ENCODE measurements at places on chromosomes 2 and 18.

DNA sequence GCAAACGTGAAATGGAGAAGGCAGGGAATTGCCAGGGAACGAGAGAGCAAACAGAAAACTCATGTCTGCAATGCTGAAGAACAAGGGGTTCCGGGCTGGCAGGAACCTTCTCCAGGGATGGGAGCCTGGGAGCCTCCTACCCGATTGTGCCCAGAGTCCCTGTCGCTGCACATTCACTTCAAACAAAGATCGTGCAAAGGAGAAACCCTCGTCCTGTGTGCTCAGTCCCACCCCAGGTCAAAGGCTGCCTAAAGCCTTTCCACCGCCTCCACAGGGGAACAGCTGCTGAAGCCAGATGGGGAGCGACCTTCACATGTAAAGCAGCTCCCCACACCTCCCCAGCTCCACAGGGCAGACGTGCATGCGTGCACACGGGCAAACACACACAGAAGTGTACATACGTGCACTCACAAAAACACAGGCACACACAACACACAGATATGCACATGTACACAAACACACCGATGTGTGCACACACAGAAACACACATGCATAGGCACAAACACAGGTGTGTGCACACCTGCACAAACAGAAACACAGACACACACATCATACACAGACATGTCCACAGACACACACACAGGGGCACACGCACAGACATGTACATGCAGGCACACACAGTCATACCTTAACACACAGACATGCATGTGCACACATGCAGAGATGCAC lies 460.1 kb upstream of the SALL3 start:
- no peak for DNase-seq

DNA sequence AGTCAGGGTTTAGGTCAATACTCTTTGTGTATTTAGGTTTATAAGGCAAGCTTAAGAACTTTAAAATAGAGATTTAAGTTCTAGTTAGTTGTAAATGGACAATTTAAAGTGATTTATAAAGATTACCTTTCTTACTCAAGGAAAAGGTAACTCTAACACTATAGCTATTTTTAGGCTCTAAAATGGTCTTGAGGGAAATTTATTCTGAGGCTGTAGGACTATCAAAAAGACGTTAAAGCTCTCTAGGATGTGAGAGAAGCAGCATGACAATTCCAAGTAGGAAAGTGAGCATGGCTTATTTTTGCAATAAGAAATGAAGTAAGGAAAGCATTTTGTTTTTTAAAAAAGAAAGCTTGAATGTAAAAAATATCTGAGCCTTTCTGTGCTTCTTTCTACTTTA lies 78.1 kb downstream of the ZDBF2 start:
- no peak for DNase-seq

GRCh38 chr2:148681443-148681842 lies 36.9 kb downstream of the EPC2 start:
- no peak for DNase-seq

- DNase-seq, result no peak
Measured at GRCh38 chr18:8121942-8122480, 487.2 kb upstream of the RAB12 start.

DNA sequence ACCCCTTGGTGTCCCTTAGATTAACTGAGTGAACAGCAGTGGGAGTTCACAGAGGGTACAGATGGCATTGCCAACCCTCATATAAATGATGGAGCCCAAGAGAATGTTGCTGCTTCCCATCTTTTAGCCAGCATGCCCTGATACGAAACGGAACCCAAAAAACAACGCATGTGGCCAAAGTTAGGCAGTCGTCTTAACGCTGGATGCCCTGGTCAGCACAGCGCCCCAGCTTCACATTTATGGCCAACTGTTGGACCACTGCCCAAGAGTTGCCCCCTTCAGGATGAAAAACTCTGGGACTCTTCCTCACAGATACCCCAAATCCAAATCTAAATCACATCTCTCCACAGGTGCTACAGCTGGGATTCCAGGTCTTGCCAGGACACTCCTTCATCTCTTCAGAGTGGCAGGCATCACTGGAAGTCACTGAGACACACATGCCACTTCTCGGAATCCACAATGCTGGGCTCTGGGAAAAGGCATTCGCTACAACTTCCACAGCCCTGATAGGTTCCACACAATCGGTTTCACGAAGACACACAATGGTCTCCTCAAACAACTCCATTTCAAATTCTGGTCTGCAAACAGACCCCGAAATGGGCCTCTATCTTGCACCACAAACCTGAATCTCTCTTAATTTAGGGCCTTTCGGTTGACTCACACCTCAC lies 44.6 kb downstream of the LONRF2 start:
- no peak for DNase-seq

GRCh38 chr2:101706121-101706818 lies 8.8 kb downstream of the MAP4K4 start:
- DNase-seq, result no peak

DNA sequence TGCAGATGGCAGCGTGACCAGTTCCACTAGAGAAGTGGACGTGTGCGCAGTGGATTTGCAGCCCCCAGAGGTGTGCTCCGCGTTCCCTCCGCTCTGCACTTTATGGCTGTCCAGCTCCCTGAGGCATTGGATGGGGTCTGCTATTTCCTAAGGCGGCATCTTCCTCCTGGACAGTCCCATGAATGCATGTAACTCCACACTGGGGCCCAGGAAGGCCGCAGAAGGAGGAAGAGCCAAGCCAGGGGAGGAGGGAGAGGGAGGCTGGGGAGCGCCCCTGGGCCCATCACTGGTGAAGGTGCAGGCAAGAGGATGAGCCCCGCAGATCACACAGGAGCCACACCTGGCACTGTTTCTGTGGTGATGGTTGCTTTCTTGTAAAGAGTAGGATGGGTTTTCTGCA lies 99.1 kb downstream of the PTGR3 start:
- no peak for DNase-seq

GRCh38 chr2:186546846-186547245 lies 43.0 kb upstream of the ITGAV start:
- DNase-seq, result no peak

- no peak for DNase-seq
Measured at GRCh38 chr18:27793013-27793785, 383.7 kb downstream of the CDH2 start.

DNA sequence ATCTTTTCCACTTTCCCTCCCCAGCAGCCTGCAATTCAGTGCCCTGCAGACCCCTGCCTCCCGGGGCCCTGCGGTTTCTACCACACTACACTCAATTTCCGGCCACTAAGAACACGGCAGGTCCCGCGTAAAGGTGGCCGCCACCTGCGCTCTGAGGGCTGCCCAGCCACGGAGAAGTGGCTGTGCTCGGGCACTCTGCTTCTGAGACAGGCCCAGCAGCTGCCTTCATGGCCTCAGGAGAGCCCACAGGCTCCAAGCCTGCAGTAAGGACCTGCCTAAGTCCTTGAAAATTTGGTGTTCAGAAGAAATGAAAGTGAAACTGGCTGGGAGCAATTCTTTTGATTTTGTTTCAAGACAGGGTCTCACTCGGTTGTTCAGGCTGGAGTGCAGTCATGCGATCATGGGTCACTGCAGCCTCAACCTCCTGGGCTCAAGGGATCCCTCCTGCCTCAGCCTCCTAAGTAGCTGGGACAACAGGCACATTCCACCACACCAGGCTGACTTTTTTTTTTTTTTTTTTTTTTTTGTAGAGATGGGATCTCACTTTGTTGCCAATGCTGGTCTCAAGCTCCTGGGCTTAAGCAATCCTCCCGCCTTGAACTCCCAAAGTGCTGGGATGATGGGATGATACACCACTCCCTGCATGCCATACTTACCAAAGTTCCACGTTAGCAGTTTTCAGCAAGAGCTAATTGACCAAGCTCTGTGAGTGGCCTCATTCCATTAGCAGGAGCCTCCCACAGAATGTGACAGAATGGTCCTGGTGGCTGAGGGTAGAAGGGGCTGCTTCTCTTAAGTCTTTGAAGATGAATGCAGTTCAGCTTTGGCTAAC lies 14.6 kb upstream of the ALPP start:
- DNase-seq, result no peak

GRCh38 chr2:112939425-112939824 lies 28.5 kb downstream of the IL37 start:
- no peak for DNase-seq

GRCh38 chr2:227228061-227228667 lies 63.7 kb downstream of the COL4A3 start:
- DNase-seq, result no peak

DNA sequence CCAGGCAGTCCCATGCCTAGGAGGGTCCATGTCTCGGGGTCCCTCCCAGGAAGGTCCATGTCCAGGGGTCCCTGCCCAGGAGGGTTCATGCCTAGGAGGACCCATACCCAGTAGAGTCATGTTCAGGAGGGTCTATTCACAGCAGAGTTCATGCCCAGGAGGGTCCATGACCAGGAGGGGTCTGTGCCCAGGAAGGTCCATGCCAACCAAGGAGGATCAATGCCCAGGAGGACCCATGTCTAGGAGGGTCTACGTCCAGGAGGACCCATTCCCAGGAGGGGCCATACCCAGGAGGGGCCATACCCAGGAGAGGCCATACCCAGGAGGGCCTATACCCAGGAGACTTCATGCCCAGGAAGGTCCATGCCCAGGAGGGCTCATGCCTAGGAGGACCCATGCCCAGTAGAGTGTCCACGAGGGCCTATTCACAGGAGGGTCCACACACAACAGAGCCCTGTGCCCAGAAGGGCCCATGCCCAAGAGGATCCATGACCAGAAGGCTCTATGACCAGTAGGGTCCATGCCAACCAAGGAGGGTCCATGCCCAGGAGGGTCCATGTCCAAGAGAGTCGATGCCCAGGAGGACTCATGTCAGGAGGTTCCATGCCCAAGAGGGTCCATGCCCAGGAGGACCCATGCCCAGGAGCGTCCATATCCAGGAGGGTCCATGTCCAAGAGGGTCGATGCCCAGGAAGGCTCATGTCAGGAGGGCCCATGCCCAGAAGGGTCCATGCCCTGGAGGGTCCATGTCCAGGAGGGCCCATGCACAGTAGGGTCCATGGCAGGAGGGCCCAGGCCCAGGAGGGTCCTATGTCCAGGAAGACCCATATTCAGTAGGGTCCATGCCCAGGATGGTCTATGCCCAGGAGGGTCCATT lies 10.1 kb downstream of the GPR35 start:
- DNase-seq, result no peak

- no peak for DNase-seq
Measured at GRCh38 chr2:202169131-202169530, 69.3 kb downstream of the SUMO1 start.

DNA sequence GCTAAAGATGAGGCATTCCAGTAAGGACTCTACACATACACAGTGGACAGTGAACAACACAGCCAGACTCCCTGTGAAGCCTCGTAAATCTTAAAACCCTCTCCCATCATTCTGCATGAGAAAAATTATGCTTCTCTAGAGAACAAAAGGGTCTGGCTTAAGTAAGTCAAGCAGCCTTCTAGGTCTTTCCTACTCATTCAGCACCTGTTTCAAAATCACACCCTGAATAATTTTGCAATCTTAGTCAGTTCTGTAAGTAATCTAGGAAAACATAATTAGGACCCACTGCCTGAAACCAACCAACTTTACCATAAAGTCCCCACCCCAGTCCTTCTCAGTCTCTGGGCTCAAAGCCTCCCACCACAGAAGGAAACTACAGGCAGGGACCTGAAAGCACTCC lies 19.7 kb downstream of the IAH1 start:
- DNase-seq, result no peak

GRCh38 chr2:148670773-148671172 lies 26.2 kb downstream of the EPC2 start:
- no peak for DNase-seq

- no peak for DNase-seq
Measured at GRCh38 chr2:180222644-180223043, 215.5 kb upstream of the CWC22 start.

- DNase-seq, result peak; percentile 91
Measured at GRCh38 chr2:12169721-12170120, 423.3 kb downstream of the LPIN1 start.

DNA sequence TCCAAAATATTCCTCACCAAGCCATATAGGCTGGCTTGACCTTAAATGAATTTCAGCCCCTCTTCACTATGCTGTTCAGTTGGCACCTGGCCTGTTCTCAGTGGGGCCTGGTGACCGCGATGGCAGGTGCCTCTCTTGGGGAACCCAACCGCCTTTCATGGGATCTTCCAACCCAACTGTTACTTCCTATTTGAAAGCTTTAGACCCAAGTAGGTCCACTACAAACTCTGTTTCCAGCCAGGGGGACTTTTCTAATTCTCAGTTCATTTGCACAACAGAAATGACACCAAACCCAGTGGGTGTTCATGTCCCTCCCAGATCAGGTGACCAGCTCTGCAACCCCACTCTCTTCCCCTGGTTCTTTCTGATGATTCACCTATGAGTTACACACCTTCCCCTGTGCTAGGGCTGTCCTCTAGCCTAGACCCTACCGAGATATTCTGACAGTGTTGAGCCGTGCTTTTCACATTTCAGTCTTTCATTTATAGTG lies 35.6 kb upstream of the NDUFV2 start:
- no peak for DNase-seq

GRCh38 chr18:26655525-26656430 lies 107.4 kb upstream of the KCTD1 start:
- DNase-seq, result no peak

DNA sequence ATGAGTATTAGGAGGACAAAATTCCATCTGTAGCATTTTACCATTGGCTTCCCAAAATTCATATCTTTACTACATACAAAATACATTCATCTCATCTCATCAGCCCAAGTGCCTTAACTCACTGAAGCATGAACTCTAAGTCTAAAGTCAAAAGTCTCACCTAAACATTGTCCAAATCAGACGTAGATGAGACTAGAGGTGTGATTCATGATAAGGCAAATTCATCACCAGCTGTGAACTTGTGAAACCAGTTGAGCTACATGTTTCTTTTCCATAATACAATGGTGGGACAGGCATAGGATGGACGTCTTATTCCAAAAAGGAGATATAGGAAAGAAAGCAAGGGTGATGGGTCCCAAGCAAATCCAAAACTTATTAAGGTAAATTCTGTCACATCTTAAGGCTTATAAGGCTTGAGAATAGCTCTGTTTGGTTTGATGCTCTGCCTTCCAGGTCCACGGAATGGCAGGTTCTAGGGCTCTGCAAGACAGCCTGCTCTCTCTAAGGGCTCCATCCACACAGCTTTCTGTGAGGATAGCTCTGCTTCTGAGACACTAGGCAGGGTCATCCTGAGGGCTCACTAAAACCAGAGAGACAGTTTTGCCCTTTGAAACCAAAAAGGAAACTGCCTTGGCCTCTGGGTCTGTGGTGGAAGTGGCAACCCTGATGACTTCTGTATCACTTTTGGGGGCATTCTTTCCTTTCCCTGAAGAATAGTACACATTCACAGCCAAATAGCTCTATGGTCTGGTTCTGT lies 9.6 kb downstream of the IFIH1 start:
- no peak for DNase-seq

DNA sequence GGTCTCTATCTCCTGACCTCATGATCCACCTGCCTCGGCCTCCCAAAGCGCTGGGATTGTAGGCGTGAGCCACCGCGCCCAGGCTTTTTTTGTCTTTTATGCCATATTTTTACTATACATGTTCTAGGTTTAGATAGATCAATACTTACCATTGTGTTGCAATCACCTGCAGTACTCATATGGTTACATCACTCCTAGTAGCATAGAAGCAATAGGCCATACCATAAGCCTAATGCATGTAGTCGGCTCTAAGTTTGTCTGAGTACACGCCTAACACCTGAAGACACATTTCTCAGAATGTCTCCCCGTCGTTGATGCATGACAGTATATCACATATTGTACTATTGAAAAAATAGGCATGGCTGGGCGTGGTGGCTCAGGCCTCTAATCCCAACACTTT lies 27.1 kb upstream of the TGIF1 start:
- no peak for DNase-seq

GRCh38 chr2:3142961-3143571 lies 234.6 kb downstream of the EIPR1 start:
- no peak for DNase-seq
